ENCODE measurements at places on chromosomes 11 and 22. TPM values are rescaled to one million over a fixed set of nuclear protein-coding genes. Genes with fewer than 3 reads are reported as not detected.

The CDK2AP2 gene
- total RNA-seq, result 10.3 TPM

The ISX gene
- not detected for total RNA-seq

- DNase-seq, result peak; percentile 25
These were observed 2.5 kb downstream of the PKP3 start for GRCh38 chr11:396511-396947.

- no peak for DNase-seq
These were observed 42.7 kb downstream of the SCN3B start for GRCh38 chr11:123611698-123612097.

DNA sequence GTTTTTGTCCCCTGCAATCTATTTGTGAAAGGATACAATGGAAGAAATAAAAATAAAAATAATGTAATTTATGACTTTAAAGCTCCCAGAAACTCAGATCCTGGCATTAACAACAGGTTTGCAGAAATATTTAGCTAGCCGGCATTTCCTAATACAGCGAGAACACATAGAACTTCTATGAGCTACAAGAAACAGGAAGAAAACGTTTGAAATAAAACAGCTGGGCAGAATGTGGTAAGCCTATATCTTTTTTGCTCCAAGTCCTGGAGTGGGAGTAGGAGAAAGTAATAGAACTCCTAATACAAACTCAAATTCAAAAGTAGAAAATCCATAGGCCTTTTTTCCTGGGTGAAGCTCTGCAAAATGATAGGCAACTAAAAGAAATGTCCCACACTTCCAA is 29.6 kb upstream of the FIBIN start:
- DNase-seq, result peak; percentile 45

DNA sequence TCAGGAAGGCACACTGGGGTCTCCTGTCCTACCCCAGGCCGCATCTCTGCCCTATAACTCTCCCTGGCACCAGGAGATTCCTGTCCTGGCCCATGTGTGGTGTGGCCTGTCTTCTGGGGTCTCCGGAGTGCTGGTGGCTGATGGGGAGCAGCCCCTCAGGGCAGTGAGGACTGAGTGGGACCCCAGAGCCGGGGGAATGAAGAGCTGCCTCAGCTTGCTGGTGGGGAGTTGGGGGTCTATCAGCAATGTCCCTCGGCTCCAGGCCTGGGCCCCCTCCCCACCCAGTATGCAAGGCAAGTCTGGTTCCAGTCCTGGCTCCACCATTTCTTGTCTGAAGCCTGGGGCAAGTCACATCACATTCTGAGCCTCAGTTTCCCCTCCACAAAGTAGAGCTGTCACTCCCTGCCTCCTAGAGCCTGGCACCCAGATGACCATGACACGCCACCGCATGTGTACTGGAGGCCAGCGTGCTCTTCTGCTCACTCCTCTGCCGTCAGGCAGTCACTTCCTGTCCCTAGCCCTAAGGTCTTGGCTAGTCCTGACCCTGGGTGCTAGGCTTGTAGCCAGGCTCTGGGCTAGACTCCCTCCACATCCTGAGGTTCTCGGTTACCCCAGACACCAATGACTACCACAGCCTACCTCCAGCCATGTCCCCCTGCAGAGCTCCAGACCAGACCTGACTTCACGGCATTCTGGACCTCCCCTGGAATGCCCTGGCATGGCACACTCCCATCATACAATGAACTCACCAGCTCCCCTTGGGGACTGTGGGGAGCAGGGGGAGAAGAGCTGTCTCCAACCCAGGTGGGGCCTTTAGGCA is 12.8 kb downstream of the ARAP1 start:
- DNase-seq, result no peak

The CATSPER1 gene
- total RNA-seq, result not detected

GRCh38 chr11:130070846-130071200 is 1.1 kb downstream of the APLP2 start:
- peak; percentile 39 for DNase-seq

- peak; percentile 83 for DNase-seq
These were observed 28.0 kb upstream of the RRAS2 start for GRCh38 chr11:14386895-14387480.

The CD3G gene
- 1.1 TPM for total RNA-seq

DNA sequence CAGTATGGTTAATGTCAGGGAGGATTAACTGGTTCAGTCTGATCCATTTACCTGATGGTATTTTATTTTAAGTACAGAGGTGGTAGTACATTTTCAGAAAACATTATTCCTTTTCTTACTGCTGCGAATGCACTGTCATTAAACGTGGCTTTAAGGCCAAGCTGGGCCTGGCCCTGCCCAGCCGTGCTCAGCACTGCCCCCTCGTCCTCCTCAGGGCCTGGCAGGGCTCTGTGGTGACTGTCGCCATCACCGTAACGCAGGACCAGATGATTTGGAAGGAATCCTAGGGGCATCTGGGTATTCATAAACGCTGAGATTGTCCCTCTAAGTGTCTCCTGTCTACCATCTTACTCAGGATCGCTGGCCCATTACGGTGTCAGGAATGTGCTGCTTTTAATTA is 302.0 kb downstream of the TBC1D22A start:
- DNase-seq, result no peak

The SAA4 gene
- not detected for total RNA-seq

- no peak for DNase-seq
These were observed 75.8 kb downstream of the ADAMTS15 start for GRCh38 chr11:130524132-130524790.

- peak; percentile 37 for DNase-seq
These were observed 56.6 kb downstream of the JAM3 start for GRCh38 chr11:134125507-134125906.

The CARD18 gene
- total RNA-seq, result not detected

DNA sequence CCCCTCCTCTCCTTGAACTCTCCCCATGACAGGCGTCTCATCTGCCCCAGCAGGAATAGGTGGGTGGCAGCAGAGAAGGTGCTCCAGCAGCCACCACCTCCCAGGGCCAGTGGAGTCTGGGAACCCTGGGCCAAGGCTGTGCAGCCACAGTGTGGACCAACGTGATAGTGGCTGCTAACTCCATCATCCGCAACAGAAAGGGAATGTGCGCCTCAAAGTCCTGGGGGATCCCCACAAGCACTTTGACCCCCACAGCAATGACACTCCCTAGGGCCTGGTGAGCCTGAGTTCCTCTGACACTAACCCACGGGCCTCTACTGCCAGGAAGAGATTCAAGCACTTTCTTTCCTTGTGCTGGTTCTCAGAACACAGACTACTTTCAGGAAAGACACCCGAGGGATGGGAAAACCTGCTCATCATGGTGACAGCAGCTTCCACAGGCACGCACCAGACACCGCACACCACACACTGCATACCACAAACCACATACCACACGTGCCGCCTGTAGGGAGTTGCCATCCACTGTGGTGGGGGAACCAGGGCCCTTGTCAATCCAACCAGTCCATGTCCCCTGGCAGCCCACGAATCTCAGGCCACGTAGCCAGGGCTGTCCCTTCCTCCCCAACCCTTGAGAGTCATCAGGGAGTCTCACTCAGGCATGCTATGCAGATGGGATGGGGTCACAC is 3.4 kb upstream of the SLC25A1 start:
- no peak for DNase-seq

- DNase-seq, result peak; percentile 40
These were observed 562.8 kb upstream of the CCDC179 start for GRCh38 chr11:23423104-23423503.

The ASPHD2 gene
- 0.41 TPM for total RNA-seq

DNA sequence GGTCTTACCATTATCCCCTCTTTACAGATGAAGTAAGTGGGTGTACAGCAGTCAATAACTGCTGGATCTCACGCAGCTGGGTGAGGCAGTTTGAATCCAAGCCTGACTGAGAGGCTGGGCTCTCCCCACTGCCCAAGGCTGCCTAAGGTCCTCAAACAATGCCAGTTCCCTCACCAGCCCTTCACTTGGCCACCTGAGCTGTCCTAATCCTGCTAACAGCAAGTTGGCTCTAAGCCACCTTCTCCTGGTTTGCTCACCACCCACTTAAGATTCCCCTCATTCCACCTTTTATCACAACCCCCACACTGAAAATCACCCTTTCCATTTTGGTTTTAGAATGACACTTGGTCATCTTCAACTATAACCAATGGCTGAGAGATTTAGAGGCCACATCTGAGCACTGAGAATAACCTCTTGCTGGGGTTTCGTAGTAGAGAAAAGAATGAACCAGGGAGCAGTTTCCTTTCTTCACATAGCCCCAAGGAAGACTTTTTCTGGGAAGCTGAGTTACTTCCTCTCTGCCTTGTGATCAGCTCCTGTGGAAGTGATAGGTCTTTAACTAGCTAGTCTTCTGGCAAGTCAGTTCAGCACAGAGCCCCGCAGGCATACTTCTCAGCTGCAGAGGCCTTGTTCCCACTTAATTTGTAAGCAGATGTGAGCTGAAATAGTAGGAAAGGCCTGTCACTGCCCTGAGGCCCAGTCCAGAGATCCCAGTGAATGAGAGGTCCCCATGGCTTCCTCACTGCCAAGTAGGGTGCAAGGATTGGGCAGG is 57.8 kb upstream of the TTC12 start:
- DNase-seq, result peak; percentile 45

- no peak for DNase-seq
These were observed 10.9 kb downstream of the SRPRA start for GRCh38 chr11:126257764-126258163.

The OR4C16 gene
- not detected for total RNA-seq

DNA sequence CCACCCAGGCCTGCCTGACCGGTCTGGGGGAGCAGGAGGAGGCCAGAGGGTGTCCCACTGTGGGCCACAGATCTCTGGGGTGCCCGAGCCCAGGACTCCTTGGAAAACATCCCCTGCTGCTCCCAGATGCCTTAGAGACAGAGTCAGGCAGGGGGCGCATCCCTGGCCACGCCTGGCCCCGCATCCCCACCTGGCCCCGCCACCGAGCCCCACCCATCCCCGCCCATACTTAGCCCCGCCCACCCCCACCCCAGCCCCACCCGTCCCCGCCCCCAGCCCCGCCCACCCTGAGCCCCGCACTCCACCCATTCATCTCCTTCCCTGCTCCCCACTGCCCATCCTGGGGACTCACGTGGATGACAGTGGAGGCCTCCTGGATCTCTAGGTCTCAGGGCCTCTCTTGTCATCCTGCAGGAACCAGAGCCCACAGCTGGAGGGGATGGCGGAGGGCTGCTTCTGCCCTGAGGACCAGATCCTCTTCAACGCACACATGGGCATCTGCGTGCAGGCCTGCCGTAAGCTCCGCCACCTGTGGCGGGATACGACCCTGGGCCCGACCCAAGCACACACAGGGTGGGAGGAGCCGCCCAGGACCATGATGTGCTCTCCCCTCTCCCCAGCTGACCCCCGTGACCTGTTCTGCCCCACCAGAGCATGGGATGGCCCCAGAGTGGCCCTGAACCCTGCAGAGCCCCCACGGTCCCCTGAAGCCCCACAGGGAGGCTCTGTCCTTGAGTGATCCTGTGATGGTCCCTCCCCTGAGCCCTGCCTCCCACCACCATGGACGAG is 33.6 kb downstream of the MUC5B start:
- no peak for DNase-seq

GRCh38 chr11:44159848-44160721 is 64.6 kb downstream of the EXT2 start:
- no peak for DNase-seq

GRCh38 chr11:81787584-81788049 is 946.0 kb downstream of the FAM181B start:
- peak; percentile 12 for DNase-seq

DNA sequence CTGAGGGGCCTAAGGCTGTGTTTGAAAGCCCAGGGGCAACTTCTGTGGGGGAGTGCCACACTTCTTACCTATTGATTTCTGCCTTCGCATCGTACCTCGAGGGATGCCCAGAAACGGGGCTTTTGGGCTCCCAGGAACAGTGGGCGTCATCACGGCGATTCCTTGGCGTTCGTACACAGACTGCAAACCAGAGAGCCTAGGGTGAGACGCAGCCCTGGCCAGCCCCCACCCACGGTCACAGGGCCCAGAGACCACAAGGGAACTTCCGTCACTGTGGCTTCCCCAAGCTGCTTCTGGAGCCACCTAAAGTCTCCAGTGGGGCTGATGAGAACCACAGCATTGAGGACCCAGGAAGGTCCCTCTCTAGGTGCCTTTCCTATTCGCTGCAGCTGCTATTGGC is 91.9 kb downstream of the CTTN start:
- no peak for DNase-seq

DNA sequence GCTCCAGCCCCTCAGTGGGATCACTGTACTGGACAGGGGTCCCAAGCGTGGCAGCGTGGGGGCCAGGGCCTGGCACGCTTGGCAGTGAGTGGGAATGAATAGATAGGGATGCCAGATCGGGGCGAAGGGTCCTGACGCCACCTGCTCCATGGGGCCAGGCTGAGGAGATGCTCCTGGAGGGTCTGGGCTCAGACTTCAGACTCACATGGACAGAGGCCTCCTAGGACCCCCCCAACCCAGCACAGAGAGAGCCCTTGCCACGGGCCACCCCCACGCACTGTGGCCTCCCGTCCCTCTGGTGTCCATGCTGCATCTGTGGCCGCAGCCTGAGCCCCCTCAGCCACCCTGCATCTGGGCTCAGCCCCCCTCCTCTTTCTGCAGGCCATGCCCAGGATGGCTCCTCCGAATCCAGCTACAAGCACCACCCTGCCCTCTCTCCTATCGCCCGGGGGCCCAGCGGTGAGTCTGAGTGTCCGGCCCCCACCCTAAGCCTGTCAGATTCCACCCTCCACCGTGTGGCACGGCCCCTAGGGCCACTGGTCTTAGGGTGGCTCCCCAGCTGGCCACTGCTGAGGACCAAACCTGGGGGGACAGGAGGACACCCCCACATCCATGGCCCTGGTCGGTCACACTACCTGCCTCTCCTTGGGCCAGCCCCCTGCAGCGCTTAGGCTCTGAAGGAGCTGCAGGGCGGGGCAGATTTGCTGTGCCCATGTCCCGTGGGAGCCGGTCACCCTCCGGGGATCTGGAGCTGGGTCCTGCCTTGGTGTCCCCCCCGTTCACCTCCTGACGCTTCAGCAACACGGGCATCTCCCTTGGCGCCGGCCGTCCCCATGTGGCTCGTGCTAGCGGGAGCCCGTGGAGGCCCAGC is 2.7 kb downstream of the MUC5AC start:
- DNase-seq, result no peak

GRCh38 chr11:1827095-1827813 is 7.5 kb upstream of the SYT8 start:
- peak; percentile 97 for DNase-seq

GRCh38 chr11:57427727-57428082 is 784 bp upstream of the SLC43A3 start:
- DNase-seq, result peak; percentile 78
